ENCODE measurements at places on chromosomes 7 and 10. TPM values are rescaled to one million over a fixed set of nuclear protein-coding genes. Genes with fewer than 3 reads are reported as not detected.

GRCh38 chr10:78529262-78529661 is 495.6 kb downstream of the RPS24 start:
- no peaks in the 10 kb centered on the region for H3K27me3 ChIP-seq
- no peak overlapping the region for H3K27ac ChIP-seq
- no peak for DNase-seq
- H3K4me1 ChIP-seq: peaks cover 7% of the 10 kb centered on the region
- H3K36me3 ChIP-seq: no peaks in the 10 kb centered on the region

- no peaks in the 10 kb centered on the region for H3K4me1 ChIP-seq
- DNase-seq: no peak
- H3K4me3 ChIP-seq: no peak overlapping the region
- no peaks in the 10 kb centered on the region for H3K27me3 ChIP-seq
These were observed 1456.7 kb downstream of the REEP3 start for GRCh38 chr10:64977915-64978314.

- H3K36me3 ChIP-seq: no peaks in the 10 kb centered on the region
- H3K4me1 ChIP-seq: peaks cover 6% of the 10 kb centered on the region
- H3K27me3 ChIP-seq: no peaks in the 10 kb centered on the region
- no peak for DNase-seq
- no peak overlapping the region for H3K27ac ChIP-seq
These were observed 346.0 kb downstream of the FRMD4A start for GRCh38 chr10:13984647-13985155.

DNA sequence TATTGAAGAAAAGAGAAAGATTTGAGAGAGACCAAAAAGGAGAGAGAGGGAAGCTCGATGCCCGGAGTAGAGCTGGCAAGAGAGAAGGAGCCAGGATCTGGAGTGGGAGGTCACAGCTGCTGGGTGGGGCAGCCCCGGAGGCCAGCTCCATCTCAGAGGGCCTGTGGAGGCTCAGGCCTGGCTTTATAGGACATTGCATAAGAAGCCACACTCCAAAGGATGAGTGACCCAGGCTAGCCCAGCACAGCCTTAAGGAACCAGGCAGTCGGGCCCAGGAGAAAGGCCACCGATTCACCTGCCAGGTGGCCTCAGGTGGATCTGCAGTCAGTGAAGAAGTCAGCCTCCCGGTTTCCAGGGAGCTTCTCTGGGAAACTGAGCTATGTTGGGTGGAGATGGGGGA is 676 bp downstream of the PLAC9 start:
- no peak overlapping the region for H3K27ac ChIP-seq
- H3K27me3 ChIP-seq: peaks cover 32% of the 10 kb centered on the region
- H3K36me3 ChIP-seq: no peaks in the 10 kb centered on the region
- H3K4me1 ChIP-seq: peaks cover 4% of the 10 kb centered on the region
- H3K4me3 ChIP-seq: no peak overlapping the region

- peak; percentile 54 for DNase-seq
- peaks cover 23% of the 10 kb centered on the region for H3K4me1 ChIP-seq
- no peaks in the 10 kb centered on the region for H3K27me3 ChIP-seq
- H3K27ac ChIP-seq: peak overlapping the region; percentile 69
- H3K4me3 ChIP-seq: no peak overlapping the region
These were observed 14.2 kb downstream of the FBH1 start for GRCh38 chr10:5904227-5904626.

JCAD gene
- 0.05 TPM for total RNA-seq

LIPF gene
- total RNA-seq: not detected

GPR15LG gene
- total RNA-seq: not detected

SEM1 gene
- 47.5 TPM for total RNA-seq

Measured in activated naive CD4-positive, alpha-beta T cell treated with anti-CD3 and anti-CD28 coated beads for 36 hours (primary cell).